Activated T-helper 2 cell treated with anti-CD3 and anti-CD28 coated beads, Interferon-gamma antibody, Interleukin-2, Interleukin-4, amounts not matched to agents 10 μg/mL and 5 μg/mL and 100 μg/mL, durations not matched to agents 14 hours and 24 hours and 36 hours (primary cell): ENCODE measurements at places on chromosomes 6 and 20.

GRCh38 chr20:36336954-36337704 lies 31.0 kb downstream of the DLGAP4 start:
- no peak for DNase-seq

- DNase-seq = no peak
Measured at GRCh38 chr20:51923633-51924032, 121.3 kb upstream of the SALL4 start.

- no peak for DNase-seq
Measured at GRCh38 chr20:21519136-21519584, 5.3 kb upstream of the NKX2-2 start.

DNA sequence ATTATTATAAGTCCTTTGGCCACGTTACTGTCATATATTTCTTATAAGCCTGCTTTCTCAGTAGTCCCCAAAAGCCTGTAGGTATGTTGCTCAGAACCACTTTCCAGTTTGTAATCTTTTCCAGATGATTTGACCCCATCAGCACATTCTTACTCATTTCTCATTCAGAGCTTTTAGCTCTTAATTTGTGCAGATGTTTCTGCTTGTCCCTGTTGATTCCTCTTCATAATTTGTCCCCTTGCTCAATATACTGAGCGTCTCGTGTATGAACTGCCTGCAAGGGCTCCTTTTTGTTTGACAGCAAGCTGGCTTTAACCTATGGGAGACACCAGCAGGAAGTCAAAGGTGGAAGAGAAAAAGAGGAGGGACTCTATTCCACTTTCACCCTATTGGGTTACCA lies 733.8 kb upstream of the GJE1 start:
- DNase-seq = no peak

GRCh38 chr6:25866011-25866410 lies 8.0 kb downstream of the SLC17A3 start:
- peak; percentile 19 for DNase-seq

- no peak for DNase-seq
Measured at GRCh38 chr6:33192105-33192646, at the start of gene COL11A2. TSS of gene COL11A2 (minus strand) at chr6:33192467. CDS start at chr6:33192240, 227 bp downstream.
